Suppressor macrophage (primary cell): ENCODE measurements at places on chromosomes 11 and 22.

DNA sequence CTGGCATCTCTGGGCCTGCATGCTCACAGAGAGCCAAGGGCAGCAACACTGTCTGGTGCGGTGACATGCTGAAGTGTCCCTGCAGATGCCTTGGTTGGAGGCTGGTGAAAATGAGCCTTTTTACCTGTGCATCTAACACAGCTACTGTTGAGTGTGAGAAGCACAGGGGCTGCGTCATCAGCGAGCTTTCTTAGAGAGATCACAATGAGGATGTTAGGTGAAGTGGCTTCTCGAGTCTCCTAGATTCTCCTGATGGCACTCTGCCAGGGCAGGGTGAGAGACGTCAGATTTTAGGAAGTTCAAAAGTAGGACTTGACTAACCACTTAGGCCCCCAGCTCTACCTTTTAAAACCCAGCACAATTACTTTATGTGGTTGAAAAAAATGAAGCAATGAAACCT, 3.6 kb upstream of the SLC15A3 start:
- DNase-seq, result peak; percentile 54

DNA sequence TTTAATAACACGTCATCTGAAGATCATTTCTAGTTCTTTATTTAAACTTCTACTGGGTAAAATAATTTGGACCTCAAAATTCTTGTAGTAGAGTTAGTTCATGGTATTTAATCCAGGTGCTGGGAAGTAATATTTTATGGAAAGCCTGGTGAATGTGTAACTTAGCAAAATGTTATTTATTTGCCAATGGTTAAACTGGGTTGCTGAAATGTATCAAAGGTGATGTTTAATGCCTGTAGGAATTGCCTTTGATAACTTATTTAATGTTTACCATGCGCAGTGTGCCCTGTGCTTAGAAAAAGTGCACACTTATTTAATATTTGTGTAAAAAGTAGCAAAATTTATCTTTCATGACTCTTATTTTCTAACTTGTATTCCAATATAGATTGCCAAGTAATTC, 11.2 kb downstream of the OR5M11 start:
- DNase-seq, result no peak

DNA sequence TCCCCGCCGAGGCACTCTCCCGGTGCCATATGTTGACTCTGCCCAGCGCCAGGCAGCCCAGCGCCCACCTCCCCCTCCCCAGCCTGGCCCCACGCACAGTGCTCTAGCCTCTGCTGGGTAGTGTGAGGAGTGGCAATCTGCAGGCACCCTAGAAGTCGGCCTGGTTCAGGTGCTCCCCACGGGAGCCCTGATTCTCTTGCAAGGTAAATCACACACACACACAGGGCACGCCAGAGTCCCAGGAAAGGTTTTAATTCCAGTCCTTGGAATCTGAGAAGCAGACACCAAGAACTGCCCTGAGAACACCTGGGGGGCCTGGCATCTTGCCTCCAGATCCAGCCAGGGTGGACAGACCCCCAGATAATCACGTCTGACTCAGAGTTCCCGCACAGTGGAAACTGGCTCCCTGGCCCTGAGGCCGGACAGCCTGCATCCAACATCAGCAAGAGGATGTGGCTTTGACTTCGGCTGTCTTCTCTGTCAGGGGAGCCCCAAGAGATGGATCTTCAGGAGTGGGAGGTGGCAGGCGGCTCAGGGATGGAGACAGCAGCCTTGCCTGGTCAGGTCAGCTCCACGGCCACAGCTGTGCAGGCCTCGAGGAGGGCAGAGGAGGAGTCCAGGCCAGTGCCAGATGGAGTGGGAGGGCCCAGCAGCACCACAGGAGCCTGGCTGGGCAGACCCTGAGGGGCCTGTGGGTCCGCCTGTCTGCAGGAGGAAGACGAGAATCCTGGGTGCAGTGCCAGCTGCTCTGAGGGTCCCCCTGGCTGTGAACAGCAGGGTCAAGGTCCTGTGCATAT, 1.1 kb upstream of the RIN1 start:
- no peak for DNase-seq

- DNase-seq, result no peak
These were observed 5.8 kb downstream of the ISX start for GRCh38 chr22:35071784-35072183.

DNA sequence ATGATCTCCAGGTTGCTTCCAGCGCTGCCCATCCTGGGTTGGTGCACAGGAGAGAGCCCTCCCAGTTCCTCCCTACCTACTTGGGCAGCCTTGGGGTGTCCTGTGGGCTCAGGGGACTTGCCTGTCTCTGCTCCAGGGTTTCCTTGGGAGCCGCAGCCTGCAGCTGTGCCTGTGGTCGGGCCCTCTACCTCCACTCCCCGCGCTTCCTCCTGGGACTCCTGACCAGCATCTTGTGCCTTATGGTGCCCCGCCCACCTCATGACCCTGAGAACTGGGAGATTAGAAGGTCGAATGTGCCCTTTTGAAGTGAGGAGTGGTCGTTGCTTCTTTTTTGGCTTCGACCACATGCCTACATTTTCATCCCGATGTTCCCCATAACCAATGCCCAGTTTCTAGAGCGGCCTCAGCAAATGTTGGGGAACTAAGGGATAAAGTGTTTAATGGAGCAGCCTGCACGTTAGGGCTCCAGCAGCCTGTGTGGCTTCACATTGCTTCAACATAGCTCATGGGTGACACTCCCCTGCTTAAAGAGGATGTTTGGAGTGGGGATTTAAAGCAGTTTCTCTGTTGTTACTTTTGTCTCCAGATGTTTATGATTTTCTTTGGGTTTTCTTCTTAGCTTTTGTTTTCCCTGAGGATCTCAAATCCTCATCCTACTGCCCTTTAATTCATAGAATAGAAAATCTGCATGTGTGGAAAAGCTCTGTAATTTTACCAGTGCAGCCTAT, 248.8 kb downstream of the TBC1D22A start:
- DNase-seq, result no peak

GRCh38 chr11:62140304-62141110, 16.7 kb downstream of the INCENP start:
- DNase-seq, result no peak

DNA sequence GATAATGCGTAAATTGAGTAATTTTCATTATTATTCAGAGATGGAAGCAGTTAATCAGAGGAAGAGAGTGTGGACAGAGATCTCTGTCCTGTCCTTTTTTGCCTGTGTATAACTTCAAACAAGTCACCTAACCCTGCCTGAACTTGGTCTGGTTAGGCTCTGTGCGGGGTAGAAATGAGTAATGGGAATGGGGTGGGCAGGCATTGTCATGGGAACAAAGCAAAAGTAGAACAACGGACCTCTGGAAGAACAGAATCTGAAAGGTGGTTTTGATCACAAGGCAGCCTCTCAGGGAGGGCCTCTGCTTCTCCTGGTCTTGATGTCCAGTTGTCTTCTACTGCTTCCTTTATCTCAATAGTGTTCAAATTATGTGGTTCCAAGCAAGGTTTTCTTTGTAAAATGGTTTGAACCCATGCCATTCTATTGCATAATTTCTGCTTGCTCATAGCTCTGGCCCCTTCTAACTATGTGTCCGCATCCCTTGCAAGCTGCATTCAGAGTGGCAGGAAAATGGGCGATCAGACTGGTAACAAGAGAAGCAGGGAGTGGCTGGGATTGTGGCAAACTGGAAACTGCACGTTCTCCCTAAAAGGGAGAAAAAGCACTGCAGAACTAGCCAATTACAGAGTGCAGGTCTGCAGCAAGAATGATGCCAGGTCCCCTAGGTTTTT, 76.1 kb downstream of the PRR5L start:
- no peak for DNase-seq

DNA sequence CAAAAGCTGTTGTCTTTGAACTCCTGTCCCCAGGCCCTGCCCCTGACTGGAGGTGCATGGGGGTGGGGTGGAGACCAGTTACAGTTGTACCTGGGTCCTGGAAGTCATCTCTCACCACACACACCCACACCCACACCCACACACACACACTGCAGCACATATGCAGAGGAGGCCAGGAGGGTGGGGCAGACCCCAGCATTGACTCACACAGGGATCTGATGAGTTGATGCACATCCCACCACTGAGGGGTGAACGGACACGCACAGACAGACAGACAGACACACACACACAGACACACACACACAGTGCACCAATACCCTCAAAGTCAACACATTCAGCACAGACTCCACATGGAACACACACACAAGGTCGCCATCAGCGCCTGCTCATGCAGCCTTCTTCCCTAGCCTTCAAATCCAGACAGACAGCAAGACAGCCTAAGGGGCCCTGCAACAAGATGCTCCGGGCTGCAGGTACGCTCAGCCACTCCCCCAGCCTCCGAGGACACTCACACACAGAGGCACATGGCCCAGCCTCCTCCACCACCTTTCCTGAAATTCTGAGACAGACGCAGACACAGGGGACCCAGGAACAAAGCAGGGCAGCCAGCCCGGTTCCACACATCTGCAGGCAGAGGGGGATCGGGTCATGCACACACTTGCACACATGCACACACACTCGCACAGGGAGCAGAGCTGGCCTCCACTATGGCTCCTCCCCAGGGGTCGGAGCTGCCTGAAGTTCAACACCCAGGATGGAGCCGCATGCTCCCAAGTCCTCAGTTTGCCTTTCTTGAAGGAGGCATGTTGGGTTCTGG, 26.5 kb downstream of the SYT7 start:
- DNase-seq, result no peak

DNA sequence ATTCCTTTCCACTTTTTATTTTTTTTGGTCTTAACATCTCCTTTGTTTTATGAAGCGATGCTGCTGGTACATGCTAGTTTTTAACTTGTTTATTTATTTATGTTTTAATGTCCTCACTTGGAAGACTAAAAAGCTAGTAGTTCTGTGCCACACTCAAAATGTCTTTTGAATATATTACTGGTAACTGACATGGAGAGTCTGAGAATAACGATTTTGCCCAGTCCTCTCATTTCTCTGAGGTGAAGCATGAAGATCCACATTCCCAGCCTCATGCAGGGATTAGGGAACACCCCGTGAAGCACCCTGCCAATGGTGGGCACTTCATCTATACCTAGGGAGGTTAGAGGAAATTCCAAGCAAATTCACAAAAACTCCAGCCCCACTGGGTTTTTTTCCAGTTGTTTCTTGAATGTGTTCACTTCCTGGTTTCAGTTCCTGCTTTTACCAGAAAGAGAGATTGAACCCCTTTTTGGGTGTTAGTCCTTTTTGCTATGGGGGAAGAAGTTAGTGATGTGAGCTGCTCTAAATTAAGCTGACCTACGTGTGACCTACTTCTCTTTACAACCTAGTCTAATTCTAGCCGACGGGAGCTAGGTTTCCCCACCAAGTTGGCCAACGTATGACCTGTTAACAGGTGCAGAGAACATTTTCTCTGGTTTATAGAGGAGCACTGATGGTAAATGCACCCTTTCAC, 106.1 kb downstream of the SLC1A2 start:
- DNase-seq, result peak; percentile 91

- no peak for DNase-seq
These were observed 64.5 kb upstream of the B3GAT1 start for GRCh38 chr11:134476435-134477021.

DNA sequence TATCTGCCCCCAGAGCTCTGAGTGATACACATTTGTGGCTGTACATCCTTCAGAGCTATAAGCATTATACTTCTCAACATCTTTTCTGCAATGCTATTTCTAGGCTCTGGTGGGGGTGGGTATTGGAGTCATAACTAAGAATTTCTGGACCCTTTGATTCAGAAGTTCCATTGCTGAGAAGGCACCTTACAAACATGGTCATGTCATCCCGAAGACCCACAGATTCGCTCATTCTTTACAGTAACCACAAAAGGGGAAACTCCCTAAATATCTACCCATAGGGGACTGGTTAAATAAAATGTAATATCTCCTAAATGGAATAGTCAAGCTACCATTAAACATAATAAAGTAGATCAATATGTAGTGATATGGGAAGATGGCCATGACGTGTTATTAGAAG, 98.8 kb downstream of the PRR5L start:
- no peak for DNase-seq

- DNase-seq, result no peak
These were observed 47.8 kb downstream of the GDPD4 start for GRCh38 chr11:77253690-77254089.

DNA sequence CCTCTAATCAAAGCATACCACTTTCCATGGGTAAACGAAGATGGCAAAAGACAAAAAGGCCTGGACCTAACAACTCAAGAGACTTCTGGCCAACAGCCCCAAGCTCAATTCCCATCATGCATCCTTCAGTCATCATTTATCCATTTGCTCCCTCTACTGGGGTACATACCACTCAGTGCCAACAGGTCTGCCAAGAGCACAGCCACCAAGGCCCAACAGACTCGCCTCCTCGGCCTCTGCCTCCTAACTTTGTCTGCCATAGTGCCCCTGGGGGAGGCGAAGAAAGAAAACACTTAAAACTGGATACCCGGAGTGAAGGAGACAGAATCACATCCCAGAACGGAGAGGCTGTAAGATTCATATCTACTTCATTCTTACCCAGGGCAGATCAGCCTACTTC, 1.1 kb downstream of the HYOU1 start:
- peak; percentile 51 for DNase-seq

GRCh38 chr22:19290400-19291217, 910 bp downstream of the CLTCL1 start:
- DNase-seq, result peak; percentile 16

GRCh38 chr11:86991341-86991740, 36.1 kb upstream of the FZD4 start:
- DNase-seq, result no peak

- peak; percentile 27 for DNase-seq
These were observed 16.3 kb downstream of the SPTY2D1 start for GRCh38 chr11:18617688-18618341.

GRCh38 chr11:56670984-56671383, 7.5 kb downstream of the OR5AR1 start:
- DNase-seq, result no peak

GRCh38 chr11:132714859-132715440, 817.4 kb downstream of the OPCML start:
- no peak for DNase-seq

DNA sequence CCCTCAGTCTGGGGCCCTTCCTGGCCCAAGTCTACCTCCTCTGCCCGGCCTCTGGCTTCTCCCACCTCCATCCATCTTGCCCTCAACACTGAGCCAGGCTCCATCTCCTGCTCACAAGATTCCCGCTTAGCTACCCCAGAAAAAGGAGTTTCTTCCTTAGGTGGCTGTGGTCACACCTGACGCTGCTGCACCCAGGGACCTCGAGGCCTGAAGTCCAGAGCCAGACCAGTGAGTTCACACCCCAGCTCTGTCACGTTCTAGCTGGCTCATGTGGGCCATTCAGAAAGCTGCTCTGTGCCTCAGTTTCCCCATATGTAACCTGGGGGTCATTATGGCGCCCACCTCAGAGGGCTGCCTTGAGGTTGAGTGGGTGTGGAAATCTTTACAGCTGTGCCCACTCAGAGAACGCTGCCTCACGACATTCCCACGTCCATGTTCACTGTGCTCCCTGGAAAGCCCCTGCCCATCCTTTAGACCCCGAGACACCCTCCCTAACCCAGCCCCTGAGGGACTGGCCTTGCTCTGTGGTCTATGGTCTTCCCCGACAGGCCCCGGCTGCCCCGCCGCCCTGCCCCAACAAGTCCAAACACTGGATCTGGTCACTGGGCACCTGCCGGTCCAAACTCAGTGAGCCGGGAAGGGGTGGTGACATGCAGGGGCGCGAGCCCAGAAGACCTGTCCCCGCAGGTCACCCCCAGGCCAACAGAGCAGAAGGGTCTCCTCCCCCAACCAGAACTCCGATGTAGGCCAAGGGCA, 9.8 kb downstream of the PLXNB2 start:
- no peak for DNase-seq
